ENCODE measurements at places on chromosomes 5 and 9.

DNA sequence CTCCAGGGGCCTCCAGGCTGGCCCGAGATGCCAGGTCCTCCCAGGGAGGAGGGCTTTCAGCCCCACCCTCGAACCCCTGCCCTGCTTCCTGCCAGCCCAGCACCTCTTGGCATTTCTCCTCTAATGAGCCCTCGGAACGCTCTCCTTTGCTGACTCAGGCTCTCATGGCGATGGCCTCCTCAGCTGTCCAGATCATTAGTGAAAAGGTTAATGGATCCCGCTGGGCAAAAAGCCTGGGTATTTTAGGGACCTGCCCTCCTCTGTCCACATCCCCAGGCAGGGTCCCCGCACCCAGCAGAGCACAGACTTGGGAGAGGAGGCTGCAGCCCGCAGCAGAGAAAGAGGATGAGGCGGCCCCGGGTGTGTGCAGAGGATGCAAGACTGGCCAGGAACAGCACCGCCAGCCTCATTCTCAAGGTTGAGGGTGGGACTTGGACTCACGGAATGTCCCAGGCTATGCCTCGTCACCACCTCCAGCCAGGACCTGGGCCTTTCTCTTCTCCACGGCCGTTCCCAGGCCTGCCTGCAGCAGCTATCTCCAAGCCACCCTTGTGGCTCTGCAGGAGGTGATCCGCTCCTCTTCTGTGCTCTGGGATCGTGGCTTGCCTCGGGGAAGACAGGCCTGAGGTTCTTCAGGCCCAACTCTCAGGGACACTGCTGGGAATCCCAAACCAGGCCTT lies 23.0 kb upstream of the ADAMTS2 start:
- DNase-seq: no peak

GRCh38 chr9:115035841-115036612 lies 81.9 kb downstream of the TNC start:
- DNase-seq: peak; percentile 66

DNA sequence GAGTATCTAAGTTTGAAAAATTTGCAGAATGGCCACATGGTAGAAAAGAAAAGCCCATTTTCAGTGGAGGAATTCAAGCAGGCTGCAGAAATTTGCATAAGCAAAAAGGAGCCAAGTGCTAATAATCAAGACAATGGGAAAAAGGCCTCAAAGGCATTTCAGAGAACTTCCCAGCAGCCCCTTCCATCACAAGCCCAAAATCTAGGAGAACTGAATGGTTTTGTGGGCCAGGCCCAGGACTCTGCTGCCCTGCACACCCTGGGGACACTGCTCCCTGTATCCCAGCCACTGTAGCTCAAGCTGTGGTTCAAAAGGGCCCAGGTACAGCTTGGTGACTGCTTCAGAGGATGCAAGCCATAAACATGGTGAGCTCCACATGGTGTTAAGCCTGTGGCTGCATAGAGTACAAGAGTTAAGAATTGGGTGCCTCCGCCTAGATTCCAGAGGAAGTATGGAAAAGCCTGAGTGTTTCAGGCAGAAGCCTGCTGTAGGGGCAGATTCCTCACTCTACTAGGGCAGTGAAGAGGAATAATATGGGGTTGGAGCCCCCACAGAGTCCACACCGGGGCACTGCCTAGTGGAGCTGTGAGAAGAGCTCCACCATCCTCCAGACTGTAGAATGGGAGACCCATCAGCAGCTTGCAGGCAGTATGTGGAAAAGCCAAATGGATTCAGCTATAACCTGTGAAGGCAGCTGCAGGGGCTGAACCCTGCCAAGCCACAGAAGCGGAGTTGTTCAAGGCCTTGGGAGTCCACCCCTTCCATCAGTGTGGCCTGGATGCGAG lies 720.7 kb upstream of the CTNND2 start:
- no peak for DNase-seq

DNA sequence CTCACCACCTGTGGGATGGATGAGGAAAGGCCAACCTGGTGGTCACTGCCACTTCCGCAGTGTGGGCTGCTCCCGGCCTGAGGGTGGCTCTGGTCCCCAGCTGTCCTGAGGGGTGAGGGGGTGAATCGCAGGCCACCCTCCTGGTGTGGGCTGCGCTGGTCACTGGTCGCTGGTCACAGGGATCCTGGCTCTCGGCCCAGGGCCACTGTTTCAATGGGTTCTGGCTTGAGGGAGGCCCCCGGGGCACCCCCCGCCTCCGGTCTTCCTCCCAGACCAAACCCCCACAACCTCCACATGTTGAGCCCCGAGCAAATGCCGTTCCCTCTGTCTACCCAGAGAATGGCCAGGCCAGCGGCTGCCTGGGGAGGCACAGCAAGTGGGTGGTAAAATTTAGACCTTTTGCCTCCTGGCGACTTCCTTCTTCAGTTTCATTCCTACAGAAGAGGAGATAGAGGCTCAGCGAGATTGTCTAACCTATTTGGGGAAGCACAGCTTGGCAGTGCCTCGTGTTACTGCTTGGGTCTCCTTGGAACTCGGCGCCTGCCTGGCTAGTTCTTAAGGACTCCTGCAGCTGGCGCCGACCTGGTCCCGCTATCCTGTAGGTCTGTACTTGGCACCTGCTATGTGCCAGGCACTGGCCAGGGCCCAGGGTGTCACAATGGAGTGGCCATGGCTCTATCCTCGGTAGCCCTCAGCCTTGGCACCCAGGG lies 48.2 kb downstream of the RXRA start:
- no peak for DNase-seq

GRCh38 chr5:143251946-143252345 lies 151.5 kb downstream of the NR3C1 start:
- no peak for DNase-seq

DNA sequence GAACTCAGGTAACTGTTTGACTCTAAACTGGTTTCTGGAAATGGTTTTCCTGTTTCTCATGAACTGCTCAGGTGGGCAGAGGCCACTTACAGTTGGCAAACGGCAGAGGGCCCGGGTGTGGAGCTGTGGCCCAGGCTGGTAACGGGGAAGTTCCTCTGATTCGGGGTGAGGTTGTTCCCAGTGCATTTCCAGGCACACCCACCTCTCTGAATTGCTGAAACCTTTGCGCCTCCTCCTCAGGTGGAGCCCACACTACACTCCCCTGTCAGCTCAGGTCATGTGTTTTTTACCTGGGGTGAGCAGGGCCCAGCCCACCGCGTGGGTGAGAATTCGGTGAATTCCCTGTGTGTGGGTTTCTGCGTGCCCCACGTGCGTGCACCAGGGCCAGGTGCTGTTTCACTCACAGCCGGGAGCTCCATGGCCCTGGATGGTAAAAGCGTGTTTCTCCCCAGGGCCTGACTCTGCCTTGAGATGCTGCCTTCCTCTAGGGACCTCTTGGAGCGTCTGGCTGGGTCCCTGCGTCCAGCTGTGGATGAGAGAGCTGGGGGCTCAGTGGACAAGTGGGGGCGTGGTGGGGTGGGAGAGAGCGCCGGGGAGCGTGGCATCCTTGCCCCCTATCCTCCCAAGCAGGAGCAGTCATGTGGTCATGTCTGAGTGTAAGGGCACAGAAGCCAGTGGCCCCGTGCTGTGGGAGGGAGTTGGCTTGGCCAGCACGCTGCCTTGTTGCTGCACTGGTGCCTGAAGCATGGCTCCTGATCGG lies 33.5 kb upstream of the LPCAT1 start:
- DNase-seq: no peak

DNA sequence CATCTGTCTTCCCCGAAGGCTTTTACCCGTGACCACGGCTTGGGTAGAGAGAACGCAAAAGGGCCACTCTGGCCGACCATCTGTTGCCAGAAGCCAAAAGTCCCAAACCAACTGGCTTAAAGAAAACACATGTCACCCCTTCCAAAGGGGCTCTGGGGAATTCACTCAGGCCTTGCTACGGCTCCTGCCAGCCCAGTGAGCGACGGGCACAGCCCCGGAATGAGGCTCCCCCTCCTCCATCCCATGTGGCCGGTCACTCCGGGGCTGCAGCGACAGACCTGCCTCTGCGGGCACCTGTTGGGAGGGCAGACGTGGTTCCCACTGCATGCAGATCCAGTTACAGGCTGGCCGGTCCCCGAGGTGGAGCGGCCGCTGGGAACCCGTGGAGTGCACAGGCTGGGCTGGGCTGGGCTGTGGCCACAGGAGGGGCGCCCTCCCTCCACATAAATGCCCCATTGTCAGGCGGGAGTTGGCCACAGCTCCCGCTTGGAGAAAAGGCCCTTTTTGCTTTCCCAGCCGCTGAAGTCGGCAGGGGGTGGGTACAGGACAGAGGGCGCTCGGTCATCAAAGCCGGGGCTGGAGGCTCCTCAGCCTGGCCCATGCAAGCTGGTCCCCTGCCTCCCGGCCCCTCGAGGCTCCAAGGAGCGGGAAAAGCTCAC lies 19.9 kb downstream of the NOTCH1 start:
- no peak for DNase-seq

DNA sequence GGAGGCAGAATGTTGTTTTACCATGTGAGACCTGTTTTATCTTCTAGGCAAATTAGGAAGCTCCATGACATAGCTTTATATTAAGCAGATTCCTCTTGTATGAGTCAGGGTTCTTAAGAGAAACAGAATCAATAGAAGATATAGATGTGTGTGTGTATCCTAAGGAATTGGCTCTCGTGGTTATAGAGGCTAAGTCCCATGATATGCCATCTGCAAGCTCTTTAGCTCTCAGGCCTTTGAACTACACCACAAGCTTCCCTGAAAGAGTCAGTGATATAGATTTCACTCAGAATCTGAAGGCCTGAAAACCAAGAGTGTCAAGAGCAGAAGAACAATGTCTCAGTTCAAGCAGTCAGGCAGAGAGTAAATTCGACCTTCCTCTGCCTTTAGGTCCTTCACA lies 365.8 kb upstream of the ZNF608 start:
- DNase-seq: no peak

DNA sequence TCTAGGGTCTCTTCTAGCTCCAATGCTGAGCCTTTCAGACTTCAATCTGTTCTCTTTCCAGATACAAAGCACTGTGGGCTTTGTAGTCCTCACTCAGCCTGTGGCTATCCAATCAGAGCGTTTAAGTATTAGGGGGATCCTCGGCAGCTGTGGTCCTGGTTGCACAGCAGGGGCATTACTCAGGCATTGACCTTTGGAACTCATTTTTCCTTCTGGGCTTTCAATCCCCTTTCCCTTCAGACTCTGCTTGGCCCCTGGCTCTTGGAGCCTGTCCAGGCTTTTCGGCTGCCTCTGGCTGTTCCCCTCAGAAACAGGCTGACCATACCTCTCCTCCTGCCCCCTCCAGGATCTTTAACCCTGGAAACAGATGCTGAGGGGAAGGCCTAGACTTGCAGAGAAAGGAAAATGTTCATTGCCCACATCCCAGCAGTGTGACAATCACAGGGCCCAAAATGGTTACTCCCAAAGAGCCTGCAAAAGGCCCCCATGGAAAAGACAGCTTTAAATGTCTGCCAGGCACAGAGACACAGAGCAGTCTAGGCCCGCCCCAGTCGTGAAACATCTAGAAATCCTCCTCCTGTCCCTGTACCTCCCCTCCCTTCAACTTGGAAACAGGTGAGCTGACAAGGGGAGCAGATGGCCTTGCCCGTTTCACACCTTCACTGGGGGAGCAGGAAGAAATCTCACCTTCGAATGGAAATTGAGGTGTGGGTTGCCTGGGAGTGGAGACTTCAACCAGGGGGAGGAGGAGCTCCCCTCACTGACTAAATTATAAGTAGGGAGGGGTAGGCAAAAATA lies 13.7 kb downstream of the C1QTNF2 start:
- no peak for DNase-seq

DNA sequence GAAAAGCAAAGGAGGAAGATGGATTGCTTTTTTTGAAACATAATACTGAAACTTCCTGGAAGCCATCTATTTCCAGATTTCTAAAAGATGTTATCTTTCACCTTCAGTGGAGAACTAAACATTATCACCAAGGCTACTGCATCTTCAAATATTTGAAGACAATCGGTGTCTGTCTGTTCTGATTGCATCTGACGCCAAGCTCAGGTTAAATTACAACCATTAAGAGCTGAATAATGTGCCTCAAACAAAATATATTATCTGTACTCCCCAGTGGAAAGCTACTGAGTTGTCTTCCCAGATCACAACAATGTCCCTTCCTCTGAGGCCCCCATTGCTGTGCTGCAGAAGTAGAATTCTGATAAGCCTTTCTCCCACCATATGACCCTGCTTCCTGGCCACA lies 342.3 kb downstream of the PLK2 start:
- DNase-seq: no peak

DNA sequence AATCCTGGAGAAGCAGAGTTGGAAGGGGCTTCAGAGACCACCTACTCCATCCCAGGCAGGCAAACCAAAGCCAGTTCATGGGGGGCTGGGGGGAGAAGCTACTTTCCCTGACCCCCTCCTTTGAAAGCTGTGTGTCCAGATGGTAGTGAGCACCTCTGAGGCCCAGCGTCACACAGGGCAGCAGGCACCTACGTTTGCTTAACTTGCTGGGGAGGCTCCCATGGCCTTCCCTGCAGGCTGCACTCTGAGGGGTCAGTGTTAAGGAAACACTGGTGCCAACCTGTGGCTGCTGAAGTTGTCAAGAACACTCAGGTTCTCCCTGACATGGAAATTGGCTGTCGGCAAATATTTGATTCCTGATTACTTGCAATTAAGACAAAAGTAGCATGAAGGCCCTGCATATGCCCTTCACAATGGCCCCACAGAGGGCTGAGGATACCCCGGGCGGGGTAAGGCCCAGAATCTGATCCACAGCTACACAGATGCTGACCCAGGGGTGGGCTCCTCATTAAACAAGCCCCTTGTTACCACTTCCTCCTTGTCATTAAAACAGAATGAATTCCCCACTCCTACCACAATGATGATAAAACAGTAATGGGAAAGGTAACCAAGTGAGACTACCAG lies 208.5 kb downstream of the FSTL4 start:
- no peak for DNase-seq

DNA sequence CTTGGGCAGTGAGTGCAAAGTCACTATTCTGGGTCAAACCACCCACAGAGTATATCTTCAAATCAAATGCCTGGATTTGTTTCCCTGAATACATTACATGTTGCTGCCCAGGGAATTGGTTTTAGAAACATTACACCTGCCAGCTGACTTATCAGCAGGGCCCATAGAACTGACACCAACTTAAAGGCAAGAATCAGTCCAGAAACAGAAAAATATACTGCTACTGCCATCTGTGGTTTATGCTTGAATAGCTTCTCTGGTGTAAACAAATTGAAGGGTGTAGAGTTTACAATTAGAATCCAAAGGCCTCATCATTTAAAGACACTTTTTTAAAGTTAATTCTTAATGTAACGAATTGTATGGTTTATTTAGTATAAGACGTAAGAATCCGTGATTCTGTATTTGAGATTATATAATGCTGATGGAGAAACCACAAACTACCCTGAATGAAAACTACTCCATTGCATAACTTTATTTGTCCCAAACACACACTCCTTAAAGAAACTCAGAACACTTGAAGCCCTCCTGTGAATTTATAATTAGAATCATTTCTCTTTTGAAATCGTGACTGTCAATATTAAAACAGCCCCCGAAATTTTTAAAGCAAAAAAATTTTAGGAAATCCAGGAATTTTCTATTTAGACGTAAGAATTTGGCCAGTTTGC lies 6.2 kb downstream of the NR6A1 start:
- no peak for DNase-seq

DNA sequence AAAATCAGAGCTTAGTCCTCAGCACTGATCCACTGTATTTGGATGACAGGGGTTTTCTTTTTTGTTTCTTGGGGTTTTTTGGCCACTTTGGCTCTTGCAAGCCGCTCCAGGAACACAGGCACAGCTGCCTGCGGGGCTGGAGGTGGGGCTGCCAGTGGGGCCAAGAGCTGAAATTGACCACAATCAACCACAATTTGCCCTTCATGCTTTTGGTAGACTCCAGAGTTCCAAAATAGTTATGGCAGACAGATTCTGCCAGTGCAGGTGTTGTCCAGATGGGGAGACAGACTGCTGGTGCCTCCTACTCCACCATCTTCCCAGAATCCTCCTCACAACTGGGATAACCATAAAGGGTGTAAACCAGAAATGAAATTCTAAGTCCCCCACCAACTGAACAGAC lies 36.5 kb downstream of the PLEKHG4B start:
- DNase-seq: no peak
